ENCODE measurements at places on chromosomes 11 and 22. TPM values are rescaled to one million over a fixed set of nuclear protein-coding genes. Genes with fewer than 3 reads are reported as not detected.

DNAJC4 gene
- 220 TPM for polyA plus RNA-seq

KLHL35 gene
- polyA plus RNA-seq = 1.4 TPM

GLYATL2 gene
- polyA plus RNA-seq = 0.56 TPM

LAYN gene
- polyA plus RNA-seq = 1.8 TPM

CSTF3 gene
- 59.7 TPM for polyA plus RNA-seq

C11orf21 gene
- polyA plus RNA-seq = 0.04 TPM

TUB gene
- 12.9 TPM for polyA plus RNA-seq

OPCML gene
- polyA plus RNA-seq = 0.10 TPM

OR10W1 gene
- polyA plus RNA-seq = not detected

CABP4 gene
- polyA plus RNA-seq = 1.1 TPM

ACR gene
- polyA plus RNA-seq = 0.61 TPM

CSF2RB gene
- 1.0 TPM for polyA plus RNA-seq

TSSK2 gene
- polyA plus RNA-seq = not detected

UPB1 gene
- 0.48 TPM for polyA plus RNA-seq

OR52I2 gene
- not detected for polyA plus RNA-seq

OR2AG2 gene
- not detected for polyA plus RNA-seq

ART1 gene
- polyA plus RNA-seq = not detected

DDI1 gene
- polyA plus RNA-seq = not detected

C11orf87 gene
- polyA plus RNA-seq = 0.08 TPM

DRG1 gene
- polyA plus RNA-seq = 75.0 TPM

LYVE1 gene
- 398 TPM for polyA plus RNA-seq

CD6 gene
- 0.37 TPM for polyA plus RNA-seq

MFNG gene
- polyA plus RNA-seq = 11.5 TPM

KRTAP5-2 gene
- not detected for polyA plus RNA-seq

FGF3 gene
- polyA plus RNA-seq = not detected

Measured in adrenal gland (tissue), 19 donors.